ENCODE measurements at places on chromosomes 4 and X.

DNA sequence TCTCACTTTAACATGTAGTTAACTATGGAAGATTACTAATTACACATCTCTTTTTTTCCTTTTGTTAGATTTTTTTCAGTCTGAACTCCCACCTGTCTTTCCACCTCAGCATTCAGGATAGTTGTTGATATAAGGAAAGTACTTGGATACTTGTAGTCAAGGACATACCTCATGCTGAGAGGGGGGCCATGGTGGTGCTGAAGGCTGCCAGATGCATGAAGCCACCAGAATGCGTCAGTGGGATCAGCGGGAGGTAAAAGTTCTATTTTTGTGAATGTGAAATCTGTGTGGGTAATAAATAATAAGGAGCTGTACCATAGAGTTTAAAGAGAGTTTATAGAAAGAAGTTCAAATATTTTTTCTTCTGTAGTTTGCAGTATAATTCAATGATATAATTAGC is 13.1 kb upstream of the NDST4 start:
- DNase-seq: no peak

DNA sequence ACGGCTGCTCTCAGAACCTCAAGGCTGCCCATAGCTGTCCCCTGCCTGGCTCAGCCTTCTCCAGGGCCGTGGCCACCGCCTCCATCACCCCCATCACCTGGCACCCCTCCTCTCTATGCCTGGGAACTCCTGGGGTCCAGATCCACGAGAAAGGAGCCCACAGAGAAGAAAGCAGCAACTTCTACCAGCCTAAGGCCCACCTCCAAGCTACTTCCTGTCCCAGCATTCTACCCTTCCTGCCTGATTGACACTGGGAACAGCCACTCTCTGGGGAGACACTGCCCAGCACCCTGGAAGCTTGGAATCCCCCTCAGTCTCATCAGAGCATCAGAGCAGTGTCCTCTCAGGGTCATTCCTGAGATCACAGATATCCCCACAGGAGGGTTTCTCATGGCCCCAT is 36.9 kb upstream of the PROM1 start:
- no peak for DNase-seq

DNA sequence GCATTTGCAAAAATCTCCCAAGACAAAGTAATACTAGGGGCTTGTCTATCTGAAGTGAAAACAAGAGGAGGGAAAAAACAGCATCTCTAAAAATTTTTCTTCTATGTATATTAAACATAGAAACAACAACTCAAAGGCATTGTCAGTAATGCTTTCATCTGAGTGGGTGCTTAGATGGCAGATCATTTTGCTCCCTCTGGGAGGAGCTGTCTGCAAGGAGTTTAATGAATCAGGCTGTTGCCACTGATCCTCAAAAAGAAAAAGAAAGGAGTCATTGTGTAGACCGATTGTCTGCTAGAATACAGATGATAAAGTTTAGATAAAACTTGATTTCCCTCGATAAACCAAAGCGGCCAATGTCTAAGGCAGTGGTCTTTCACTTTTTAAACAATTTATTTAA is 49.7 kb upstream of the KLHL8 start:
- no peak for DNase-seq

- DNase-seq: no peak
Measured at GRCh38 chr4:98951710-98952109, 22.8 kb upstream of the EIF4E start.

All from activated T-helper 9 cell treated with anti-CD3 and anti-CD28 coated beads, Interleukin-2, amount 50 U/mL, for 16 hours (primary cell).